ENCODE measurements at places on chromosomes 12 and 14.

DNA sequence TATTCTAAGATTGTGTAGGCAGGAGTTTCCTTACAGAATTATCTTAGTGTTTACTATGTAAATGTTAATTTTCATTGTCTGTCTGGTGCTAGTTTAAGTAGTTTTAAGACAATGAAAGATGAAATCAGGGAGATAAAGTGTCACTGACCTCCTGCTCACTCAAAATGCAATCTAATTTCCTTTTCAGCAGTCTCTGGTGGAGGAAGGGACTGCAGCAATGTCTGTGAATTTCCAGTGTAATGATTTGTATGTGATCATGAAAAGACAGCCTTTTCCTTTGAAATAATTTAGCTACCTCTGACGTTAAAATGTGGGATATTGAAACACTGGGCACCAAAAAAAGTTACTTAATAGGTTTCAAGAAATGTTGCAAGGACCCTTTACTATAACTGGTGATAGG is 779.7 kb upstream of the FLRT2 start:
- no peak for DNase-seq

GRCh38 chr12:1723721-1724120 is 32.9 kb downstream of the ADIPOR2 start:
- DNase-seq: no peak

DNA sequence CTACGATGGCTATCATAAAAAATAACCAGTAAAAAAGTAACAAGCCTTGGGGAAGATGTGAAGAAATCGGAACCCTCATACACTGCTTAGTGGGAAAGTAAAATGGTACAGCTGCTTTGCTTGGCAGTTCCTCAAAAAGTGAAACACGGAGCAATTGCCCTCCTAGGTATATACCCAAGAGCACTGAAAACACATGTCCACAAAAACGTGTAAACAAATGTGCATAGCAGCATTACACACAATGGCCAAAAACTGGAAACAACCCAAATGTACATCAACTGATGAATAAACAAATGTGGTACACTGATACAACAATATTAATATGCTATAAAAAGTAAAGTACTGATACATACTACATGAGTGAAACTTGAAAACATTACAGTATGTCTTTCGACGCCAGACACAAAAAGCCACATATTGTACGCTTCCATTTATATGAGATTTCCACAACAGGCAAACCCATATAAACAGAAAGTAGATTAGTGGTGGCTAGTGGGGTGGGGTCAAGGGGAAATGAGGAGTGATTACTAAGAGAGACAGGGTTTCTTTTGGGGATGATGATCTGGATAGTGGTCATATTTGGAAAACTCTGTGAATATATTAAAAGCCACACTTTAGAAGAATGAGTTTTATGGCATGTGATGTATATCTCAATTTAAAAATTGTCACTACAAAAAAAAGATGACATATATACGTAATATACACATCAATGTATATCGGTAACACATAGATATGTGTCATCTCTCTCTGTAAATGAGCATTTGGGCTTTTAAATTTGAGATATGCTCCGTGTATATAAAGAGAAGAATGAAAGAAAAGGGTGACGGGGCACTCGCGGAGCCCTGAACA is 996 bp downstream of the SLC41A2 start:
- DNase-seq: no peak

DNA sequence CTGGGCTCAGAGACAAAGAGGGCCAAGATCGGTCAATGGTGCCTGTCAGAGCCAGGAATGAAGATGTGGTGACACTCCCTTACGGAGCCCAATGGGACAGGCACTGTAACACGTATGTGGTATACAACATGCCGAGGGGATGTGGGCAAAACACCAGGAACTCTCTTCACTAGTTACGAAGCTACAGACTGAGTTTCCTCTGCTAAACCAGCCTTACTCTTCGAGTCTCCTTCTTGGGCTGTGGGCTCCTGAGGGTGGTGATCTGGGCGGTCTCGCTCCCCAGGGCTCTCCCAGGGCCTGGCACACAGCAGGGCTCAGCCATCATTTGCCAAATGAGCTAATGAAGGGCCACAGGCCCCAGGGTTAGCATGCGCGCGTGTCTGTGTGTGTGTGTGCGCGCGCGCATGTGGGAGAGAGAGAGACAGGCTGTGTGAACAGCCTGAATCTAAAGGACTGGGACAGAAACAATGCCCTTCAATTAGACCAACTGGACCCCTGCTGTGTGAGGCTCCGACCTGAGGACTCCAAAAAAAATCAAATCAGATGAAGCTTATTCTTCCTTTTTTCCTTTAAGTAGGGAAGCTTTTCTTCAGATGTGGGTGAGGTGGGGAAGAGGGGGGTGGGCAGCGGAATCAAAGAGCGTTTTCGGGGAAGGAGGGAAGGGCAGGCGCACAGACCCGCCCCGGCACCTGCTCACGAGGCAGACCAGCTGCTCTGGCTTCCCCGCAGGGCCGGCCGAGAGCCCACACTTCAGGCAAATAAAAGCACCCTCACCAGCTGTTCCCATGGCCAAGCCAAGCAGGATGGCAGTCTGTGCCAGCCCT is 42.5 kb downstream of the CCDC88C start:
- DNase-seq: no peak

- no peak for DNase-seq
Measured at GRCh38 chr14:98984719-98985041, 287.3 kb downstream of the BCL11B start.

DNA sequence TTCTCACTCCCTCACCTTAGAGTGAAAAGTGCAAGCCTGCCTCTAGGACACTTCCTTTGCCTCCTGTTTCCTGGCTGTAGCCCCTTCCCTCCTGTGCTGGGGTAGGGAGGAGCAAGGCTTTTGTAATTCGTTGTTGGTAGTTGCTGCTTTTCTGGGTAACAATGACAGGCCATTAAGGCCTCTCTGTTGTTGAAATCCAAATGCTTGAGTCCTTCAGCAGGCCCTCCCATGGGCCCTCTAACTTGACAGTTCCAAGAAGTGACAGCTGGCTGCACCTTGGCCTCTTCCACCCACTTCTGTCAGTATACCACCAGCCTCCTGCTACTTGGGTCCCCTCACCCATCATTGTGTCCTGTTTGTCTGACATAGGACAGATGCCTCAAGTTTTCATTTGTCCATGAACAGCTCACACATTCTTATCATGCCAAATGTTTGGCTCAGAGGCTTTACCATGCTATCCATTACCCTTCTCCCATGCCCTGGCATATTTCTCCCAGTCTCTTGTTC is 103.7 kb upstream of the PDE3A start:
- no peak for DNase-seq

- DNase-seq: no peak
Measured at GRCh38 chr14:27916326-27916725, 850.3 kb upstream of the FOXG1 start.

- no peak for DNase-seq
Measured at GRCh38 chr12:42770261-42770660, 180.7 kb upstream of the PRICKLE1 start.

DNA sequence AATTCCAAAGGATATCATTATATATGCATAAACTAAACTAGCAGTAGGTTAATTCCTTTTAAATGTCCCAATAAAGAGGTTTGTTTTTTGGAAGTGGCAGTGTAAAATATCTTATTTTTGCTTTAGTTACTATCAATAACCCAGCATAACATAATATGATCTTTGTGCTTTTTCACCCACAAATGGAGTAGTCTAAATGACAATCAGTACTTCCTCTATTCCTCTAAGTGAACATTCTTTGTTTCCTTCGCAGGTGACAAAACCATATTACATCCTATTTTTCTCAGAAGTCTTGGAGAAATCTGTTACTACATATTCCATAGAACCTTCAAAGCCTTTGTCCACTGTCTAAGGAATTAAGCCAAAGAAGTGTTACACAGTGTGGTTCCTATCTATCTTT is 62.5 kb downstream of the MED13L start:
- DNase-seq: no peak

GRCh38 chr12:47962198-47962597 is 1.2 kb upstream of the TMEM106C start:
- no peak for DNase-seq

DNA sequence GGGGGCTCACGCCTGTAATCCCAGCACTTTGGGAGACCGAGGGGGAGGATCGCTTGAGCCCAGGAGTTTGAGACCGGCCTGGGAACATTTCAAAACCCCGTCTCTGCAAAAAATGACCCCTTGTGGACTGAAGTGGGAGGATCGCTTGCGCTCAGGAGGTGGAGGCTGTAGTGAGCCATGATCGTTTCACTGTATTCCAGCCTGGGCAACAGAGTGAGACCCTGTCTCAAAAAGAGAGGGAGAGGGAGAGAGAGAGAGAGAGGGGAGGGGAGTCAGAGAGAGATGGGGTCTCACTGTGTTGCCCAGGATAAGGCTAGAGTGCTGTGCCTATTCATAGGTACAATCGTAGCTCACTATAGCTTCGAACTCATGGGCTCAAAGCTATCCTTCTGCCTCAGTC is 2.8 kb downstream of the FGD4 start:
- no peak for DNase-seq

DNA sequence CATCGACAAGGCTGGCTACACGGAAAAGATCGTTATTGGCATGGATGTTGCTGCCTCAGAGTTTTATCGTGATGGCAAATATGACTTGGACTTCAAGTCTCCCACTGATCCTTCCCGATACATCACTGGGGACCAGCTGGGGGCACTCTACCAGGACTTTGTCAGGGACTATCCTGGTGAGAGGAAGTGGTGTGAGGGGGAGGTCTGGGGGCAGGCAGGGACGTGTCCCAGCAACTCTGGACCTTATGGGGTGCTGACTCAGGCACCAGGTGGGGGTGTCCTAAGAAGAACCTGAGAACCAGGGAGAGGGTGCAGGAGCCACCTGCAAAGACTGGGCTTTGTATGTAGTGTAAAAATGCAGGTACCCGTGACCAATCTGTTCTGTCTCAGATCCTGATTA is 5.2 kb downstream of the ENO2 start:
- no peak for DNase-seq

GRCh38 chr12:97151481-97151880 is 244.4 kb downstream of the NEDD1 start:
- DNase-seq: no peak

DNA sequence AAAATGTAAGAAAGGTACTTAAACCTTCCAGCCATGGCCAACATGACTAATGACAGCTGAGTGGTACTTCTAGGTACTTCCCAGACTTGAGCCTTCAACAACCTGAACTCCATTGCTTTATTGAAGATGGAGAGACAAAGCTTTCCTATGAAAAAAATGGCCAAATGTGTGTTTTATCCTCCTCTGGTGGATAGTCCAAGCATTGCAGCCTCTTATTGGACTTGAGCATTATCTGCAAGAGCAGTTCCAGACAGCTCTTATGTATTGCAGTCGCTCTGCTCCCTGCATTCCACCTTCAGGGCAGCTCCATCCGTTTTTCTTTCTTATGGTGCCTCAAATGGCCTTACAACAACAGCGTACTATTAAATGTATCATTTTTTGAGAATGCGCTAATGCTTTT is 588.2 kb downstream of the NRXN3 start:
- peak; percentile 22 for DNase-seq

DNA sequence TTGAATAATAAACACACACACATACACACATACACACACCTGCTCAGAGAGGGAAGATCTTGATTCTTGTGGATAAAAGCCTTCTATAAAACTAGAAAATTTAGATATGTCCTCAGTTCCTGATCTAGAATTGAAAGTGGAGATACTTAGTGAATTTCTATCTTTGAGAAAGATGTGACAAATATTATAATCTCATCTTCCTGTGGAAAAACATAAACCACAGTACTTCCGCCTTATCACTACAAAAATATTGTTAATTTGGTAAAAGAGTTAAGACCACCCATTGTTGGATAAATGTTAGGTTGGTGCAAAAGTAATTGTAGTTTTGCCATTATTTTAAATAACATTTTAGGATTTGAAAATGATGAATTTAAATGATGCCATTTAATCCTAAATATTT is at the start of gene KLRK1:
Gene KLRK1 (minus strand): TSS at position 138 of the 400 bp plus-strand sequence. CDS start 1,231 bp downstream, outside the sequence.
- DNase-seq: no peak

- no peak for DNase-seq
Measured at GRCh38 chr12:24555730-24556129, 393.2 kb downstream of the BCAT1 start.

DNA sequence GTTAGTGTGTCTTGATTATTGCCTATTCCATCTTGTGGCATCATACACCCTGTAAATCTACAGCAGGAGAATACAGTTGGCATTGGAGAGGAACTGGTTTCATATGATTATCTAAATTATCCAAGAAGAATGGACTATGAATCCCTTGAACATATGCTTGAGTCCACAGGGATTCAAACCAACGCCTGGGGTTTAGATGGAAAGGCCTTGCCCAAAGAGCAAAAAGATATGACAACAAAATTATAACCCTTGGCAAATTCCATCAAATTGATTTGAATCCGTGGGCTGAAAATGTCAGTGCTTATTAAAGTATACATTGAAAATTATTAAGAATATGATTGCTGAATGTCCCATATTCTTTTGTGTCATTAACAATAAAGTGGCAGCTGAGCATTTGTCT is 108.2 kb downstream of the PDE3A start:
- no peak for DNase-seq

DNA sequence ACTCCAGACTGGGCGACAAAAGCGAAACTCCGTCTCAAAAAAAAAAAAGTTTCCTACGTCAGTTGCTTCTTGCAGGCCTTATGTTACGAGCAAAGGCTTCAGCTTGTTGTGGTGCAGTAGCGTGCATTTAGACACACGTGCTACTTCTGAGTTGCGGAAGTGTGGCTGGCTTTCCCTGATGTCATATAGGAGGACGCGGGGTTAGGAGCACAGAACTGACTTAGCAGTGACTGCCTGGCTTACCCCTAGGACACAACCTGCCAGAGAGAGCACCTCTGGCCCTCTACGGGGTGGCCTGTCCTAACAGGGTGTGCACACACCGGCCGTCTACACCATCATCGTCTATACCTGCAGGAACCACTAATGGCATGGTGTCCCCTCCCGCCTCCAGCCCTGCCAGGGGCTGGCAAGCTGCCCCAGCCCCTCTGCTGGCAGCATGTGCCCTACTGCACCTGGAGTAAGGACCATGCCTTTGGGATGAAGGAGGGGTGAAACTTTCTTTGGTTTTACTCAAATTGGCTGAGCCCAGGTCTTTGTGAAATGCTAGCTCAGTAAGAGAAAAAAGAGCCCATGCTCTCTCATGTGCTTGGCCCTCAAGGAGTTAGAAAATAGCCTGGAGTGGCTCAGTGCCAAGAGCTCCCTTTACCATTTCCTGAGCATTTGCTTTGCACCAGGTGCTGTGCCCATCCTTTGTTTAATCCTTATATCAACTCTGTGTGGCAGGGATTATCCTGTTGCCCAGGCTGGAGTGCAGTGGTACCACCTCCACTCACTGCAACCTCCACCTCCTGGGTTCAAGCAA is 1.7 kb upstream of the GPR68 start:
- no peak for DNase-seq

DNA sequence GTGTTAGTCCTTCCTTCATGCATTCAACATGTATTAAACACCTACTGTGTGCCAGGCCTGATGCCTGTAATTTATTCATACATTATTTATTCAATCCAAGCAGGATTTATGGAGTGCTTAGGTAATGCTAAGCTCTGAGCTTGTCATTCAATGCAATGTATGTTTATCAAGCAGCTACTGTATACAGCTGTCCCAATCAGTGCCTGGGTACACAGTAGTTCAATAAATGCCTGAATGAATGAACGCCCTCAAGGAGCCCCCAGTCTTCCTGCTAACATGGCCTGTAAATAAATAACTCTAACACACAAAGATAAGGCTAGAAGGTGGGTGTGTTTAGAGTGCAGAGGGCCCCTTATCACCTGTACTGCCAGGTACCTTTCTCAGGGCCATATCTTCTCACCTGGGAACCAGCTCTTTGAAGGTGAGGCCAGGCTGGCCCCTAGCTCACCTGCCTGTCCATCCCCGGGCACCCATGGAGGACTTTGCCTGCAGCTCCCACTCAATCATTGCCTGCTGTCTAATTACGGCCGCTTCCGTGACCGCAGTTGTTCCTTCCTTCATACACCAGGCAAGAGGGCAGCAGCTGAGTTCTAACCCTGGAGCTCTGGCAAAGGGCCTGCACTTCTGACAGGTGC is 20.0 kb upstream of the KDM2B start:
- DNase-seq: no peak

Measured in Caki2 (cell line).